GM10248 (cell line): ENCODE measurements at places on chromosomes 1 and 21.
A peak's percentile ranks its signal among the peaks of the same experiment; 100 is the strongest.

DNA sequence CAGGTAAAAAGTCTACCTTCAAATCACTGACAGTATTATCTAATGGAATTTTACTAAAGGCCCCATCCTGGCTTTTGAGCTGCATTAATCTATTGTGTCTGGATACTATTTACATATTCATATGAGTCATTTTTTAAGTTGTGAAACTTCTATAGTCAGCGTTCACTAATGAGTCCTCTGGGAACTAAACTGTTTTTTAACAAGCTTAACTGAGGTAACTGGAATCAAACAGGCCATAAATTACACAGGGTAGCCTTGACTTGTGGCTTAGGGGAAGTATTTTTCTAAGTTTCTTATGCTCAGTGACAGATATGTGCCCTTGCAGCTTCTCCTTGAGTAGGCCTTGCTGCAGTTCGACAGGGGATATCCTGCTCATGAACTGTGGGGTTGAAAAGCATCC, 68.8 kb downstream of the JMJD4 start:
- no peak for DNase-seq

GRCh38 chr21:35609263-35609662, 451.1 kb downstream of the SETD4 start:
- no peak for DNase-seq

- DNase-seq, result peak; percentile 73
These were observed 15.9 kb downstream of the ESPN start for GRCh38 chr1:6440198-6441126.

GRCh38 chr1:193270996-193271395, 84.6 kb upstream of the B3GALT2 start:
- DNase-seq, result no peak

DNA sequence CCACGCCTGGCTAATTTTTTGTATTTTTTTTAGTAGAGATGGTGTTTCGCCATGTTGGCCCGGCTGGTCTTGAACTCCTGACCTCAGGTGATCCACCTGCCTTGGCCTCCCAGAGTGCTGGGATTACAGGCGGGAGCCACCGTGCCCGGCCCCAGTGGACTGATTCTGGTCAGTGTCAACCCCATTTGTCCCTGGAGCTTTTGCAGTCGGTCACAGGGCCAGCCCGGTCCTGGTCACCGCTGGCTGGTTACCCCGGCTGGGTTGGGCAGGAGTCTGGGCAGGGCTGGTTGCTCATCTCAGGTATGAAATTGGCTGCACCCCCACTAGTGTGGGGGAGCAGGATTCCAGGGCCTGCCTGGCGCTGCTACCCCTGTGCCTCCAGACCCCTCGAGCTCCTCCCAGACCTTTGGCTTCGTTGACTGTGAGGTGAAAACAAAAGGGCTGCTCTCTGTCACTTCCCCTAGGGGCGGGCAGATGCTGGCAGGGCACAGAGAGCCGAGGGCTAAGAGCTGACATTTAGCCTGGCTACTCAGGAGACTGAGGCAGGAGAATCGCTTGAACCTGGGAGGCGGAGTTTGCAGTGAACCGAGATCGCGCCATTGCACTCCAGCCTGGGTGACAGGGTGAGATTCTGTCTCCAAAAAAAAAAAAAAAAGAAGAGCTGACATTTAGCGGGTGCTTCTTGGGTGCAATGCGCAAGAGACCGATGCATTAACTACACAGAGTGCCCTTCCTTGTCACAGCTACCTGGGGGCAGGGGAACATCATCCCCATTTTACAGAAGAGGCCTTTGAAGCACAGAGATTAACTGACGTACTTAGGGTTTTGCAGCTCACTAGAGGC, 10.6 kb downstream of the TNFRSF1B start:
- DNase-seq, result no peak

GRCh38 chr1:214683621-214684020, 80.6 kb downstream of the CENPF start:
- no peak for DNase-seq

DNA sequence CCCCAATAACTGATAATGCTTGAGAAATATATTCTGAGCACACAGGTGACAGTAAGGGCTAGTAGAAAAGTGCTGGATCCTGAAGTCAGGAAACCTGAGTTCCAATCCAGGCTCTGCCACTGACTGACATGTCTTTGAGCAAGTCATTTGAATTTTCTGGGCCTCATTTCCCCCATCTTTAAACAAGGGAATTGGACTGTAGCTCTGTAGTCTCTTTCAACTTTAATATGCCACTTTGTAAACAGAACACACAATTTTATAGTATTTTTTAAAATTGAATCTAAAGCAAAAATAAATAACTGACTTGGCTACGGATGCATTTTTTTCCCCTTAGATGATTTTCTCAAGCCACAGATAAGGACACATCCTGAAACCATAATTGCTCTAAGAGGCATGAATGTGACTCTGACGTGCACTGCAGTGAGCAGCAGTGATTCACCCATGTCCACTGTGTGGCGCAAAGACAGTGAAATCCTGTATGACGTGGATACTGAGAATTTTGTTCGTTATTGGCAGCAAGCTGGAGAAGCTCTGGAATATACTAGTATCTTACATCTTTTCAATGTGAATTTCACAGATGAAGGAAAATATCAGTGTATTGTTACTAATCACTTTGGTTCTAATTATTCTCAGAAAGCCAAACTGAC, 37.0 kb downstream of the LRIG2 start:
- no peak for DNase-seq

DNA sequence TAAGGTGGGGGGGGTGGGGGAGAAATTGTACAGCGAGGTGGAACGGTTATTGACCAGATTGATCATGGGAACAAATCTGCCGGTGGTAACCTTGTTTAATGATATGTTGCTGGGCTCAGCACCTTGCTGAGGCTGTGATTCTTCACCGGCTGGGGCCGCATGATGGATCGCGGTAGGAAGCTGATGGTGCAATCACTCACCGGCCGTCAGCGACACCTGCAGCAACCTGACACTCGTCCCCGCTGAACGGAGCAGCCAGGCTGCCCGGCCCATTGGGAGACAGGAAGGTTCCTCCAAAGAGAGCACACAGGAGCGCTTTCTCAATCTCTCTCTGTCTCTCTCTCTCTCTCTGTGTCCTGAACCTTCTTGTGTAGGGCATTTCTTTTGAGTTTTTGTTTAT, 128.5 kb upstream of the RRP15 start:
- no peak for DNase-seq

GRCh38 chr1:31588751-31589515, 12.6 kb downstream of the TINAGL1 start:
- no peak for DNase-seq
